ENCODE measurements at places on chromosomes 2 and 18.
A peak's percentile ranks its signal among the peaks of the same experiment; 100 is the strongest.

- no peak for DNase-seq
Observed at GRCh38 chr2:75633620-75634019, 13.0 kb upstream of the MRPL19 start.

- DNase-seq: no peak
Observed at GRCh38 chr2:241390301-241391206, 34.5 kb downstream of the FARP2 start.

- no peak for DNase-seq
Observed at GRCh38 chr2:155393406-155393805, 694.9 kb downstream of the KCNJ3 start.

GRCh38 chr2:127053731-127054603 is 53.0 kb downstream of the BIN1 start:
- DNase-seq: no peak

- peak; percentile 11 for DNase-seq
Observed at GRCh38 chr2:22904126-22904684, 480.8 kb upstream of the KLHL29 start.

GRCh38 chr2:101803128-101803527 is 105.6 kb downstream of the MAP4K4 start:
- DNase-seq: no peak

DNA sequence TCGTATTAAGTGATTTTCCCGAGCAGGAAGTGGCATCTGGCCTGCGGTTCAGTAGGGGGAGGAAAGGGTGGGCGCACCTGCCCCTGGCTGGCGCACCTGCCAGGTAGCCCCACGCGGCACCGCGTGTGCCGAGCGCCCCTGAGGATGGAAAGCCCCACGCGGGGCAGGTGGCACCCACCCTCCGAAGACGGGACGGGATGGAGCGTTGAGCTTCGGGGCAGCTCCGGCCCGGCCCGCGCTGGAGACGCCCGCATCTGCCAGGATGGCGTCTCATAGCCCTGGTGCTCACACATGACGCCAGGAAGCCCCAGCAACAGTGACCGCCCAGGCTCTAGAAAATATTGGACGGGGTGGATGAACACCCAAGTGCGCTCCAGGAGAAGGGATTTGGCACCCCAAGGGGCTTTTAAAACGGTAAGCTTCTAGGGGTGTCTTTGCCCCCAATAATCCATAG is 2.5 kb upstream of the NFATC1 start:
- peak; percentile 66 for DNase-seq

GRCh38 chr2:208179028-208179609 is 10.7 kb downstream of the C2orf80 start:
- no peak for DNase-seq

- DNase-seq: no peak
Observed at GRCh38 chr2:23809150-23809549, 117.8 kb downstream of the ATAD2B start.

GRCh38 chr2:36462311-36462935 is 106.8 kb downstream of the CRIM1 start:
- no peak for DNase-seq

- DNase-seq: no peak
Observed at GRCh38 chr2:67656875-67657274, 259.7 kb downstream of the ETAA1 start.

DNA sequence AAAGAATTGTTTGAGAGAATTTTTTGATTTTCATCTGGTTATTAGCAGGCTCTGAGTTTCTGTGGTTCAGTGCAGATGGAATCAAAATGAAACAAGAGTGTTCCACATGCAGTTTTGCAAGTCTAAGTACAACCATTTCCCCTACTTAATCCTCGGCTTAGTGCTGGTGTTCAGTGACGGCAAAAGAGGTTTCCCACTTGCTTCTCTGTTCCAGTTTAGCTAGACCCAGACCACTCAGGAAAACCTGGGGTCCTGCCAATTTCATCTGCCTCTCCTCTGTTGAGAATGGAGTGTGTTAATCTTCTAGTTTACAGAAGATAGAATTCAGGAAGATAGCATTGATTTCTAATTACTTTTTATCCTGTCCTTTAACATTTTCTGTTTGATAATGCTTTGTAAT is 996.2 kb upstream of the FANCL start:
- no peak for DNase-seq

DNA sequence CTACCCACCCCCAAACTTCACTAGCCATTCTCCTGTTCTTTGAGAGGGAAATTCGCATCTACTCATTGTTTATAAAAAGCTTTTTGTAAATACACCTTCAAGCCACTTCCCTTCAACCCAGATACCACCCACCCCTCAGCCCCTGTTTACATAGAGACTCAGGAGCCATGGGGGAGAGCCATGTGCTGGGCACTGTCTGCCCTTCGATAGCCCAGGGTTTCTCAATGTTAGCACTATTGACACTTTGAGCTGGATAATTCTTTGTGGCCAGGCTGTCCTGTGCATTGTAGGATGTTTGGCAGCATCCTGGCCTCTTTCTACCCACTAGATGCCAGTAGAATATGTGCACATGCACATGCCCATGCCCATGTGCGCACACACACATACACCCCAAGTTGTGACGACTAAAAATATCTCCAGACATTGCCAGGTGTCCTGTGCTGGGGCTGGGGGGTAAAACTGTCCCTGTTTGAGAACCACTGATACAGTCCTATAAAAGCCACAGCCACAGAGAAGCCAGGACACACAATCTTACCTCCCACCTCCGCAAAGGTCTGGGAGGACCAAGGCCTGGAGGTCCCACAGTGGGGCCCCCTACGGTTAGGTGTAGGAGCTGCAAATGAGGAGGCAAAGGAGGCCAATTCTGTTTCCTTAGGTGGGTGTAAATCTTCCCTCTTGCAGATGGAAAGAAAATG is 44.5 kb upstream of the ASPRV1 start:
- no peak for DNase-seq

GRCh38 chr2:180871649-180872048 is 108.8 kb upstream of the UBE2E3 start:
- no peak for DNase-seq

DNA sequence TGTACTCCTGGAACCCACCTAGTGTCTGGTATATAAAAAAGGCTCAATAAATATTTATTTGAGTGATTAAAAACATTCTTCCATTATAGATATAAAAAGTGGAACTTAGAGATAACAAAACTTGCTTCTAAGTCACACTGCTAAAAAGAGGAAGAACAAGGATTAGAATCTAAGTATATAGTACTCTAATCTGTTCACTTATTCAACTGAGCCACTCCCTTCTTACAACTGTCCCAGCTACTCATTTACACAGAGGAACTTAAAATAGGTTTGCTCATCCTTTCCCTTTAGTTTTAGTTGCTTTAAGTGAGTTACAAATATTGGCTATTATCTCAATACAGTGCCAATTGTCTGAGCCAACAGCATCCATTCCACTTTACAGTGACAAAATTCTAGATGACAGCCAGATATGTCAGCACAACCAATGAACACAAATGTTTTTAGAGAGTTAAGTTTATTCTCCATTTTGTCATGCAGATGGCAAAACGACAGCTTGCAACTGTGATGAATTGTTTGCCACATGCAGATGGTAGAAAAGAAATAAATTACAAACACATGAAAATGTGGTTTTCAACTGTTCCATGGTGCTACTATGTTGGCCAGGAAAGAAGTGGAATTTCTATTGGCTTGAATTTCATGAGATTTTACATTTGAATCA is 280.7 kb upstream of the ZC3H15 start:
- DNase-seq: no peak

DNA sequence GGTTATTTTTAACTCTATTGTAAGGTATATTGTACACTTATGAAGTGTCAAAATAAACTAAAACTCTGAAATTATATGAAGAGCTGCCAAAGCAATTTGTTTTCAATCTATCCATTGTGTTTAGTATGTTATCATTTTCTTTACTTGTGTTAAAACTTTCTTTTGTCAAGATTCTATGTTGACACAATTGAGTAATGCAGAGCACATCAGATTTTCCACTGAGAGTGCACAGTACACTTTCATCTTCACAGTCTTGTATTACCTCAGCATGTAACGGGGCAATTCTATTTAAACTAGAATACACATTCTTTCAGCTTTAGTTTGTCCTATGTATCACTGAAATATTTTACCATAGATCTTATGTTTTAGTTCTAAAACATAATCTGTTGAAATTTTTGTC is 304.4 kb upstream of the ZC3H15 start:
- DNase-seq: no peak

- DNase-seq: no peak
Observed at GRCh38 chr2:128012698-128013097, 15.2 kb downstream of the SAP130 start.

DNA sequence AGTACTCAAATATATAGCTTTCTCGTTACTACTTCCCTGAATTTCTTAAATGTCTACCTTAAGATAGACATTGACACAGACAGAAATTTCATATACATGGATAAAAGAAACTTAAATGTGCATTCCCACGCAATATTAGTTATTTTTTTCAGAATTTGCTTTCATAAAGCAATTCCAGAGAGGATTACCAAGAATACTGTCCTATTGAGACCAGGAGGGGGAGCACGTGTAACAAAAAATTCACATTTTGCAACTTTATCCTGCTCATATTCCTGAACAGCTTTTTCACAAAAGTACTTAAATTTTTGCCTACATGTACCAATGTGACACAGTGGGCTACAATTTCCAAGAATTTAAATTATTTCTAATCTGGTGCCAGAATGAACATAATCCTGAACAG is 30.7 kb upstream of the ERCC3 start:
- no peak for DNase-seq

DNA sequence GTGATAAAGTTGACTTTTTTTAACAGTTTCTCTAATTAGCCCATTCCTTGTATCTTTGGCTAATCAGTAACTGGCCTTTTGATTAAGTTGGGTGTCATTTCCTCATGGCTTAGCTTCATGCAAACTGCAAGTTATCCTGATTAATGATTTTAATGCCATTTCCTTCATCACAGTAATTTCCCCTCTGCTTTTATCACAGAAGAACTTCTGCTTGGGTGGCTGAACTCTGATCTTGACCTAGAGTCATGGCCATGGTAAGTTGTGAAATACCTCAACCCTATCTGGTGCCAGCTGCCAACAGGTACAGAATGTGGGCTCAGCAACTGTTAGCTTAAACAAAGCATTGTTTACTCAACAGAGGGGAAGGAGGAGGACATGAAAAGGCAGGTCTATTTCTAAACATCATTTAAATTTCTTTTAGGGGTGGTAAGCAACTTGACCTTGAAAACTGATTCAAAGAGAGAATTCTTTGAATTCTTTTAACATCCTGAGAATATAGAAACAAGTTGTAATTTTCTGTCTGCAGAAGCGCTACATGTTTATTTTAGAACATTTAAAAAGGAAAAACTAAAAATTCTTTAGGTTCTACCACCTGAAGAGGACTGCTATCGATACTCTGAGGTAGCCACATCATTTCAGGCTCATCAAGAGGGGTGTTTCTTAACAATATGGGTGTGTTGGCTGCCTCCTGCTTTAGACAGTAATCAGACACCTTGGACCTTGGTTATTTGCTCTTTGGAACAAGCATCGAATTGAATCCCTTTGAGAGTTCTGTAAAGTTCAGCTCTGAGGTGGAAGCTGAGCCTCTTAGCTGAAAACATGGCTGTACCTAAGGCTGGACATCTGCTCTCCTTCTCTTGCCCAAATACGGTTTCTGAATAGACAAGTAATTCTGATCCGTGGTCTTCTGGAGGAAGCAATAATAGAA is 39.7 kb downstream of the ANXA4 start:
- DNase-seq: no peak

DNA sequence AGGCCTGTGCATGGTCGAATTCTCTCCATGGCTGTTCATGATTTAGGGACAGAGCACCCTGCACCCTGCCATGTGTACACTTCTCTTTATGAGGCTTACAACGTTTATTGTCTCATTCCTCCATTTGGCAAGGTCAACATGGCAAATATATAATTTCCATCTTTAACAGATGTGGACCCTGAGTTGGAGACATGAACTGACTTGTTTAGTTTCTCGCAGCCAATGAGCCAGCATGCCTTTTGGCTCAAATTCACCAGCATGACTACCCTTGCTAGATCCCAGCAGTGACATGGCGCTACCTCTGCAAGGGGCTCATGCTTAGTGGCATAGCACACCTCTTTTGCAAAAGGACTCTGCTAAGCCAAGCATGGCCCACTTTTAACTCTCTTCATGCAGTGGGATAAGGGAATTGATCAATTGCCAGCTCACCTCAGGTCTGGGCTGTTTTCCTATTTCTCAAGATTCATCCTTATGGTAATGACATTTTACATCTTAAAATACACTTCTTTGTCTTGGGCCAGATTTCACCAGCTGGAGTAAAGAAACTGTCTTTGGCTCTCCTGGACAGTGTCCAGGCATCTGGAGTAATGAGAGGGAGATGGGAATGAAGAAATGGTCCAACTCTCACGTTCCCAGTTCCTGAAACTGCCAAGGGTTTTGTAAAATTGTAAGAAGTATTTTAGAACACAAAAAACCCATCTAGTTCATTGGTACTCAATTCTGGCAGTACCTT is 159.5 kb downstream of the SETBP1 start:
- DNase-seq: no peak

DNA sequence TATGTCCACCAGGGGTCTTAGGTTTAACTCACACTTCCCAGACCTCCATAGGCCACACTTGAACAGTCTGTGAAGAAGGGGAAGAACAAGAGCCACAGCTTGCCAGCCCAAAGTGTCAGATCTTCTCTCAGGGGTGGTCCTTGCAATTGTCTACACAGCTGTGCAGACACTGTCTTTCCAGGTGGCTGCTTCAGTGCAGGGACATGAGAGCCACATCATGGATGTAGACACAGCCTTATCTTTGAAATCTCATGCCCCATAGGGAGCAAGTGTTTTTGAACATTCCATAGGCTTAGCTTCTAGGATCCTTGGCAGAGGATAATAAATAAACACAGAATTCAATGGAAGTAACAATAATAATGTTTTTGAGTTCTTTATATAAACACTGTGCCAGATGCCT is 6.7 kb downstream of the ZNF407 start:
- DNase-seq: no peak

DNA sequence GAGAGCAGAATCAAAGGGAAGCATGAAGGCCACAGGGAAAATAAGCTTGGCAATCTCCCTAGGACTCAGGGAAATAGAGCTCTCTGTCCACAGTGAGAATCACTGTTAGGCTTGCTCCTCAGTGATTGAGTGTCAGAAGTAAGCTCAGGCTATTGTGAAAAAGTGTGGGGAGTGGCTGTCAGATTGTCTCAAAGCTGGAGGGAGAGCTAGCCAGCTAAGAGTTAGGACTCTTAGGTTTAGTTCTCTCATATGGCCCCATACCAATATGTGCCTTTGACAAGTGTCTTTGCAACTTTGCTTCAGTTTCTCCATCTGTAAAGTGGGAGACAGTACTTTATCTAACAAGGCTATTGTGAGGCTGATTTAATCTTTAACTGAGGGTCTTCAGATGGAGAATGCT is 17.2 kb downstream of the EIF4E2 start:
- no peak for DNase-seq

- DNase-seq: no peak
Observed at GRCh38 chr2:153935511-153935910, 63.8 kb downstream of the GALNT13 start.

- DNase-seq: no peak
Observed at GRCh38 chr2:158990397-158991214, 22.2 kb downstream of the TANC1 start.
